ENCODE measurements at places on chromosomes 6 and 20. TPM values are rescaled to one million over a fixed set of nuclear protein-coding genes. Genes with fewer than 3 reads are reported as not detected.

Gene TRERF1
- 2.1 TPM for polyA plus RNA-seq

Gene LHFPL5
- polyA plus RNA-seq: not detected

Gene FABP7
- polyA plus RNA-seq: not detected

Gene GPX5
- polyA plus RNA-seq: not detected

Gene SLC44A4
- not detected for polyA plus RNA-seq

Gene FKBP1A
- 70.7 TPM for polyA plus RNA-seq

Gene OPRL1
- polyA plus RNA-seq: 1.3 TPM

Gene BPI
- polyA plus RNA-seq: not detected

Gene CEP85L
- polyA plus RNA-seq: 23.5 TPM

Gene CRISP2
- polyA plus RNA-seq: not detected

Gene MAP7
- polyA plus RNA-seq: not detected

DNA sequence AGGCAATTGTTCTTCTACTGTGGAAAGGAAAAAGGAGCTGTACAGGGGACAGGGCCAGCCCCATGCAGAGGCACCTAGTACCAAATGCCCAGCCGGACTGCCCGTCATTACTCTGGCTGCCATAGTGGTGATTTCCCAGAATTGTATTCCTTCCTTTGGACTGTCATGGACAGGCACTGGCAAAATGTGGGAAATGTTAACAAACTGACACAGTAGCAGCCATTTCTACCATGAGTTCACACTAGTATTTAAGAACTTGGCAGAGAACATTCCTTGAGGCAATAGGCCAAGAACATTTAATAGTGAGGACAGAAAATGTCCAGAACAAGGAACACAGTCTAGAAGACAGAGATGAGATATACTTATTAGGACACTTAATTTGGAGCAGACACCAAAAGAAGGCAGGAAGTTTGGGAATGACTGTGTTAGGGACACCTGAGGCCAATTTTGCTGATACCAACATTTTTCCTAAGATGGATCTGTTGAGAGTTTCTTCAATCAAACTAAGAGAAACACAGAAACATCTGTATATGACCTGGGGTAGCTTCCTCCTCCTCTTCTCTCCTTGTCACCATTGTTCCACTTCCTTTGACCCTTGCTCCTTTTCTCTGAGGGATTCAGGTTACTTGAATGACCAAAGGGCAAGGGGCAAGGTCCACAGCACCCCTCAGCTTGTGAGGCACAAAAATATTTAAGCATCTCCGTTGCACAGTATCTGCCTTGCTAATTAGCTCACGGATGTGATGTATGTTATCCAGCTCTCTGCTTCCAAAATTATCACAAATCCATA lies 14.9 kb downstream of the ADTRP start:
- no peak for DNase-seq

DNA sequence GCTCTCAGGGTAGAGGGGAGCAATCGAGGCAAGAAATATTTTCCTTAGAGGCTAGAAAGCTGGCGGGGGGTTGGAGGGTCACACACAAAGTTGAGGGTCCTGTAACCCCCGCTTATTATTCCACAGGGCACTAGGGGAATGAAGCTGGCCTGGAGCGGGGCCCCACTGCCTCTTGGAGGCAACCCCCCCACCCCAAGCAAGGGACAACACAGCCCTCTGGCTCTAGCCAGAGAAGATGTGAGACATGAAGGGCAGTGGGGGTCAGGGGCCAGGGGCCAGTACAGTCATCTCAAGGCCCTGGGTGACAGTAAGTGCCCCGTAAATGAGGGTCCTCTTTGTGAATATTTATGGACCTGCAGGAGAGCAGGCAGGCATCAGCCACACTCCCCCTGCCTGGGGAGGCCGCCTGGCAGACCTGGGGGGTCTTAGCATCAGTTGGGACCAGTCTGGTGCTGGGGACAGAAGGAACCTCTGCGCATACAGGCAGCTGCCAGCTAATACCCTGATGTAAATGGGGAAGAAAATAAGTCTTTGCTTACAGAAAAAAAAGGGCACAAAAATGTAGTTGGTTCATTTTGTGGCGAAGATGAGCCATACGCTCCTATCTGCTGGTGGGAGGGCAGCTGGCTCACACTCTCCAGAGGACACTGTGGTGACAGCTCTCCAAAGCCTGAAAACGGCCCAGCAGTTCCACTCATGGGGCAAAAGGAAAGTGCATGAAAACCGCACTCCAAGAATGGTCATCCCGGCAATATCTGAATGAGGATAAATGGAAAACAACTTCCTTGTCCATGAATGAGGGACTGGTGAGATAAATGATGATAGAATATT lies 21.9 kb downstream of the SPATA2 start:
- no peak for DNase-seq

GRCh38 chr20:57552471-57552870 lies 8.4 kb upstream of the PCK1 start:
- no peak for DNase-seq

DNA sequence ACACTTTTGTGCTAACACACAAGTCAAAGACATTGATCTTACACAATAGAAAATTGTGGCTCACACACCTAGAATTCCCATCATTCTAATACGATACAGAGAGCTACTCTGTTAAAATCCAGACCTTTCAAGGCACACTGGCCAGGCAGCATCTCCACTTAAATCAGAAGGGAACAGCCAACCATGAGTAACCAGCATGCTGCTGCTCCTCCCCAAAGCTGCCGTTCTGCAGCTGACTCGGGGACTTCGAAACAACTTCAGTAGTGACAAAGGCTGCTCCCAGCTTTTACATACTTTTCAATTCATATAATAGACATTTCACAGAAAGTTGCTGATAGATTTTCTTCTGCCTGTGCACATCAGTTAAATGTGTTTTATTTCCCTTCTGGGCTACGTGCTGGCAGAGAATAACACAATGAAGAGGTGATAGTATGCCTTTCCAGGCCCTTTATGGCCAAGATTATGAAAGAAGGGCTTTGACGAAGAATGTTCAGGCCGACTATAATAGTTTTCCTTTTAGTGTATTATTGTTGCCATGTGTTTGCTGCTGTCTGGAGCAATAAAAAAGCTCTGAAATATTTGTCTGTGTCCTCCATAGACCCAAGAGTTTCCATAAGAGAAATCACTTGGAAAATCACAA lies 159.0 kb downstream of the GMDS start:
- DNase-seq: no peak

- no peak for DNase-seq
Measured at GRCh38 chr6:122869437-122870024, 80.5 kb downstream of the SMPDL3A start.

- DNase-seq: no peak
Measured at GRCh38 chr6:85273046-85273445, 176.8 kb upstream of the NT5E start.

- no peak for DNase-seq
Measured at GRCh38 chr6:29651413-29652197, 5.3 kb upstream of the MOG start.

DNA sequence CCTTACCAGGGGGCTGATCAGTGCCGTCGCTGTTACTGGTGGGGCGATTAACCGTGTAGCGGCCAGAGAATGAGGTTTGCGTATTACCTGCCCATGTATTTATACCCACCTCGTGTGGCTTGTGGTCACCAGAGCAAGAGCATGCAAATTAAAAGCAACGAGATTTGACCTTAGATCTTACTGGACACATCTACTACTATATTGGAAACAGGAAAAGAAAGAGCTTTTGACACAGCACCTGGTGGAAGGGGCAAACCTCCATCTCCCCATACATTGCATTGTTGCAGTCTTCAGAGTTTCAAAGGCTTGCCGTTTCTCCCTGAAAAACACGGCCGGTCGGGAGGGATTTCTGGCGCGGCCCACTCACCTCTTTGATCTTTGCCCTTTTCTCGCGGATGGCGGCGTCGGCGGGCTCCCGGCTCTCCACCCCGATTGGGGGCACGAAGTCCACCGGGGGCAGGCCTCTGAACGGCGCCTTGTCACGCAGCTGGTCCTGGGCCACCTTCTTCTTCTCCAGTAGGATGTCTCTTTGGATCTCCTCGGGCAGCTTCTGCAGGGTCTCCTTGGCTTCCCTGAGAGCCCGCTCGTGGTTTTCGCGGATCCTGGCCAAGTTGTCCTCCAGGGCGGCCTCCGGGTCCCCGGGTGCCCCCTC lies 1.3 kb downstream of the MAN1A1 start:
- DNase-seq: peak; percentile 48

DNA sequence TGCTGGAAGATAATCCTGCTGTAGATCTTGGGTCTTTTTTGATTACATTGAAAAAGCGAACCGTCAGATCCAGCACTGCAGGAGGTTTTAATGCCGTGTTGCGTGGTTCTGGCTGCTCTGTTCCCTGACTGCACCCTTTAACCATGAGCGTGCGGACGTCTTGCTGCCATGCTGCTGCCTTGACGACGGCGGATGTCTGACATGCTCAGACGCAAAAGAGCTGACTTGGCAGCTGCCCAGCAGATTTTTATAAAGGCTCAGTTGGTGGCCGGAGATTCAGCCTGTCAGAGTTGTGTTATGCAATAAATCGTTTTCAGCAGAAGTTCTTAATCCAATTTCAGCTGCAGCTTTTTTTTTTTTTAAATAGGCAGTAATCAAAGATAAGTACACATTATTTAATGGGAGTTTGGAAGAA lies 119.4 kb downstream of the JARID2 start:
- peak; percentile 46 for DNase-seq

DNA sequence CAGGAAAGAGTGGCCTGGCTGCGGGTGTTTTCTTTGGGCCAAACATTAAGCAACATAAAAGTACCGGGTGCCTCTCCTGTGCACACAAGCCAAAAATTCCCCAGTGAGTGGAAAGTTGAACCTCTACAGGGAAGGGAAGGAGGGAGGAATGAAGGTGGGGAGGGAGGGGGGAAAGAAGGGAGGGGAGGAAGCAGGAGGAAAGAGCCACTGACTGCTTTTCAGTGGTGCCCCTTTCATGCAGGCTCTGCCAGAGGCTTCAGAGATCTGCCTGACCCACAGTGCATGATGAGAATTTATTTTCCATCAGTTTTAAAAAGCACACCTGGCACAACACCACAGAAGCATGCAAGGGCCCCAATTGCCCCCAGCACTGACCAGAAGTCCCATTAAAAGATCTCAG lies 27.5 kb upstream of the AVP start:
- no peak for DNase-seq

- no peak for DNase-seq
Measured at GRCh38 chr20:38270869-38271605, 10.5 kb upstream of the KIAA1755 start.

DNA sequence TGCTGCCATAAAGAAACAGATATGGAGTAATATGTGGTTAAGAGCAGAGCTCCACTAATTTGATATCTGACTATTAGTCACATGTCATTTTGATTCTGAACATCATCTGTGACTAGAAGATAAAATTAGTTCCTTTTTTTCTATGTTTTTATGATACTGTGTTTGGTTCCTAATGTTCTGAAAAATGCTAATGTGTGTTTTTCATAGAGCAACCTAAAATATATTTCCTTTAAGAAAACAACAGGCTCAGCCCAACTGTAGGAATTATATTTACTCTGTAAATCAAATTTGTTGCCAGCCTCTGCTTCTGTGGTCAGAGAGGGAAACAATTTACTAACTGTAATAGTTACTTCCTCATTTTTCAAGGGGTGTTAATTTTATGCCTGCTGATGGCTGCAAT lies 33.3 kb upstream of the TXLNB start:
- DNase-seq: peak; percentile 17

GRCh38 chr6:157020881-157021343 lies 243.7 kb downstream of the ARID1B start:
- DNase-seq: no peak

DNA sequence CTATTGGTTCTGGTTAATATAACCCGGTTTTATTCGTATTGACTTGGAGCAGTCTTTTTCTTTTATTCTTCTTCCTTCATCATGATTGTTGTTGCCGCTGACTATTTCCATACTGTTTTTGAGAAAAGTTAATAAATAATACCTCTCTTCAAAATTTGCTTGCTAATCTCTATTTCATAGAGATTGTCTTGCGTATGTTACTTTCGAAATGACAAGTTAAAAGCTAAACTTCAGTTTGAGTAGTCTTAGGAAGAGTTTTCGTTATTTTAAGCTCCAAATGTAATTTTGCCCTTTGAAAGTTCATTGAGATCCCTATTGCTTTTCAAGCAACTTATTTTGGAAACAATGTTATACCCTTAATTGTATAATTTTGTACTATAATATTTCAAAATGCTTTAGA lies 36.4 kb downstream of the DCBLD1 start:
- DNase-seq: no peak

- no peak for DNase-seq
Measured at GRCh38 chr6:71312089-71312488, 23.5 kb downstream of the OGFRL1 start.

DNA sequence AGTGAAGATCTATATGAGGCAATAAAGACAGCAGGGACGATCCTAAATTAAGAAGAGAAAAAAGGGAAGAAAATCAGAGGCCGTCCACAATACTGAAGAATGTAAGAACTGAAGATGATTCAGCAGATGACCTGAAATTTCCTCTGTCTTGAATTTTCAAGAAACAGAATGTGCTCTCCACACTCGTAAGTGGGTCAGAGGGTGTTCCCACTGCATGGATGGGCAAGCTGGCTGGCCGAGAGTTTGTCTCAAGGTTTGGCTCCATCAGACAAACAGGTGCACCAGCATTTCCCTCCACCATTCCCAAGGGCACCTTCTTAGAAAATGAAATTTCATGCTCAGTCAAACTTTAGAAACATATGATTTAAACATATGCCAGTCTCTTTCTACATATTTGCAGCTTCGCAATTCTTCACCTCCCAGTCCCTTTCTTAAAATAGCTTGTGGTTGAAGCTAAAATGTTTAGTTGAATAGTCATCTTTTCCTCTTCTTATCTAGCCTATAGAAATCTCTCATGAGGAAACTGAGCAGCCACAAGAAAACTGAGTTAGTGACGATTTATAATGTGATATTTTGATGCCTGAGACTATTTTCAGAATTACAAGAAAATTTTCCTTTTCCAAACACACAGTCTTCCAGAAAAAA lies 576.4 kb downstream of the PRKN start:
- DNase-seq: no peak

DNA sequence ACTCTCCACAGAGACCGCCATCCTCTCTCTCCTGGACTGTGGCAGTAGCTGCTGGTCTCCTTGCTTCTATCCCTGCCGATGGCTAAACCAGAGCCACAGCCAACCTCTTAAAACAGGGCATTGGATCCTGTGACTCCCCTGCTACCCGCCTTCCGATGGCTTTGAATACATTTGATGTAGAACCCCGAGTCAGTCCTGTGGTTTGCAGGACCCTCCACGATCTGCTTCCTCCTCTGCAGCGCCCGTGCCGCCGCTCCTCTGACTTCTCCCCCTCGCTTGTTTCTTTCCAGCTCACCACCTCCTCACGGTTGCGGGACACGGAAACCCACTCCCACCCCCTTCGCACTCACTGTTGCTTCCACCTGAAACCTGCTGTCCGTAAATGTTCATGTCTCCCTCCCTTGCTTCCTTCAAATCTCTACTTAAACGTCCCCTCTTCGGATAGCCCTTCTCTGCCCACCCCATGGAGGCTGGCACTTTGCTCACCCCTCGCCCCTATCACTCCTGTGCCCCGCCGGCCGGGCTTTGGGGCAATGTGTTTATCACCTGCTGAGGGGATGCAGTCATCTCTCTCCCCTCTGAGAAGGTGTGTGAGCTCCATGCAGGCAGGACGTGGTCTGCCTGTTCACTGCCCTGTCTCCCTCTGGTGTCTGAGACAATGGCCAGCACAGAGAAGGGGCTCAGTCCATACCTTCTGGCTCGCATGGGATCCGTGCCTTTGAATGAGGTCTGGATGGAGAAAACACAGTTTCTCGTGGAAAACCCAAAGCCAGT lies 67.8 kb downstream of the GFOD1 start:
- no peak for DNase-seq
